Activated naive CD4-positive, alpha-beta T cell treated with anti-CD3 and anti-CD28 coated beads for 36 hours (primary cell): ENCODE measurements at places on chromosomes 5 and 9. TPM values are rescaled to one million over a fixed set of nuclear protein-coding genes. Genes with fewer than 3 reads are reported as not detected.
A peak's percentile ranks its signal among the peaks of the same experiment; 100 is the strongest.

DNA sequence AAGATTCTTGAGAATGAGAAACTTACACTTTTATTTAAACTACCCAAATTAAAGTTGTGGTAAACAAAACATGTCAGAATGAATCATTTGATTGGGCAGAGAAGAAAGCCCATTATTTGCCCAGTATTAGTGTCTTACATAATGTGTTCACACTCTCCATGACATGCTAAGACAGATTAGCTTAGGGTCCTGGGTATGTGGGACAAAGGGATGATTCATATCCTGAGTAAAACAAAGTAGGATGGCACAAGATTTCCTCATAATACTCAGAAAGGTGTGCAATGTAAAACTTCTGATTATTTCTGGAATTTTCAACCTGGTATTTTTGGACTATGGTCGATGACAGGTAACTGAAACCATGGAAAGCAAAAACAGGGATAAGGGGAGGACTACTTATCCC is 183.9 kb upstream of the POU5F2 start:
- H3K27me3 ChIP-seq, result no peaks in the 10 kb centered on the region
- H3K36me3 ChIP-seq, result peaks cover 4% of the 10 kb centered on the region
- H3K4me1 ChIP-seq, result no peaks in the 10 kb centered on the region
- no peak overlapping the region for H3K4me3 ChIP-seq
- no peak for DNase-seq
- H3K27ac ChIP-seq, result no peak overlapping the region

DNA sequence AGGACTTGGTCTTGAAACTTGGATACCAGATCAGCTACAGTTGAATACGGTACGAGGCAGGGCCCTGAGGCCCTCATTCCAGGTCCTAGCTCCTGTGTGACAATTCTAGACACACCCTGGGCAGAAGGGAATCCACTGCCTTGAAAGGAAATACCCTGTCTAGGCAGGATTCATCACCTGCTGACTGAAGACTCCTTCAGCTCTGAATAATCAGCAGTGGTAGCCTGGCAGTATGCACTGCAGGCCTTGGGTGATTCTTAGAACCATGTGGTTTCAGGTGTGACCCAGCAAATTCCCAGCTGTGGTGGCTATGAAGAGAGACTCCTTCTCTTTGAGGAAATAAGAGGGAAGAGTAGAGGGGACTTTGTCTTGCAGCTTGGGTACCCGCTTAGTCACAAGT is 17.2 kb upstream of the EFNA5 start:
- H3K4me3 ChIP-seq, result no peak overlapping the region
- H3K27ac ChIP-seq, result no peak overlapping the region
- DNase-seq, result no peak
- peaks cover 6% of the 10 kb centered on the region for H3K27me3 ChIP-seq
- H3K36me3 ChIP-seq, result no peaks in the 10 kb centered on the region

DNA sequence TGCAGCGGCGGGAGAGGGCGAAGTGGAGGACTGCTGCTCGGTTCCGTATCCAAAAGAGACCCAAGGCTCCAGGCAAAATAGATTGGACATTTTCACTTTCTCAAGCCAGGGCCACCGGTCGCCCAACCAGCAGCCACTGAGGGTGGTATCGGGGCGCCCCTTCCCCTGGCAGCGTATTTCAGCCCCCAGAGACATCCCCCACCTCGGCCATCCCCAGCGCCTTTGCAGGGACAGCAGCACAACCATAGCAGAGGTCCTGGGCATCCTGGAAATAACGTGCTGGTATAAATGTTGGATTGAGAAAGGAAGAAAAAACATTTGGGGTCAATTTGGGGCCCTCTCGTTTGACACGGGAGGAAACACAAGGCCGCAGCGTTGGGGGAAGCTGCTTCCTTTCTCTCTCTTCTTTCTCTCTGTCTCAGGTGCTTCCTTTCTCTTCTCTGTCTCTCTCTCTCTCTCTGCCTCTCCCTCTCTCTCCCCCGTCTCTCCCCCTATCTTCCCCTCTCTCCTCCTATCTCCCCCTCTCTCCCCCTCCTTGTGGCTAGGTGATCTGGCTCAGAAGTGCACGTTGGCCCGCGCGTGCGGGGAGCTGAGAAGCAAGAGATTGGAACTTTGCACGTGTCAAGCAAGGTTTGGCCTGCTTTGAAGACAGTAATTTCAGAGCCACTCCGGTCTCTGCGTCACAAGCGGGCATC is 624 bp upstream of the RETREG1 start:
- no peak overlapping the region for H3K4me3 ChIP-seq
- peaks cover 11% of the 10 kb centered on the region for H3K36me3 ChIP-seq
- no peaks in the 10 kb centered on the region for H3K27me3 ChIP-seq

GRCh38 chr5:81420039-81420667 is 26.2 kb upstream of the ACOT12 start:
- no peaks in the 10 kb centered on the region for H3K36me3 ChIP-seq
- H3K27ac ChIP-seq, result no peak overlapping the region
- H3K4me3 ChIP-seq, result no peak overlapping the region
- H3K27me3 ChIP-seq, result no peaks in the 10 kb centered on the region
- peaks cover 13% of the 10 kb centered on the region for H3K4me1 ChIP-seq

DNA sequence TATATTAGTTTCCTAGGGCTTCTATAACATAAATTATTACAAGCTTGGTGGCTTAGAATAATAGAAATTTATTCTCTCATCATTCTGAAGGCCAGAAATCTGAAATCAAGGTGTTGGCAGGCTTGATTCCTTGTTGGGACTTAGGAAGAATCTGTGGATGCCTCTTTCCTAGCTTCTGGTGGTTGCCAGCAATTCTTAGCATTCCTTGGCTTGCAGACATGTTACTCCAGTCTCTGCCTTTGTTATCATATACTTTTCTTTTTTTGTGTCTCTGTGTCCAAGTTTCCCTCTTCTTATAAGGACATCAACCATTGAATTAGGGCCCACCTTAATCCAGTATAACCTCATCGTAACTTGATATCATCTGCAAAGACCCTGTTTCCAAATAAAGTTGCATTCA is 31.4 kb downstream of the CTNNA1 start:
- DNase-seq, result no peak
- H3K4me1 ChIP-seq, result no peaks in the 10 kb centered on the region
- no peak overlapping the region for H3K27ac ChIP-seq
- H3K36me3 ChIP-seq, result no peaks in the 10 kb centered on the region
- peaks cover 29% of the 10 kb centered on the region for H3K27me3 ChIP-seq

DNA sequence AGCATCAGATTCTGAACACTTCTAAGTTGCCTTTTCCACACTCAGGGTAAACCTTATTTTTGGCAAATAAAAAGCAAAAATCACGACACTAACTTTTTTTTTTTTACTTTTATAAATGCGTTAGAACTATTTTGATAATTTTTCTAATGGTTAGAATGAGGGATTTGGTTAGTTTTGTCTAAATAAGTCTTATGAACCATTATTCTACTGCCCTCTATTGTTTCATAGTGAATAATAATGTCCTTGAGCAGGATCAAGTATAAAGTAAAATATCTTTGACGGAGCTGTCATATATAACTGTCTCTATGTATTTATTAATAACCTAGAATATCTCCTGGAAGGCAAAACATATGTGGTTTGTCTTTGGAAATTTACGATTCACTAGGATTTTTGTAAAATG is 631.8 kb downstream of the GABRG2 start:
- H3K27ac ChIP-seq, result no peak overlapping the region
- H3K4me1 ChIP-seq, result no peaks in the 10 kb centered on the region
- H3K4me3 ChIP-seq, result no peak overlapping the region
- no peaks in the 10 kb centered on the region for H3K27me3 ChIP-seq

DNA sequence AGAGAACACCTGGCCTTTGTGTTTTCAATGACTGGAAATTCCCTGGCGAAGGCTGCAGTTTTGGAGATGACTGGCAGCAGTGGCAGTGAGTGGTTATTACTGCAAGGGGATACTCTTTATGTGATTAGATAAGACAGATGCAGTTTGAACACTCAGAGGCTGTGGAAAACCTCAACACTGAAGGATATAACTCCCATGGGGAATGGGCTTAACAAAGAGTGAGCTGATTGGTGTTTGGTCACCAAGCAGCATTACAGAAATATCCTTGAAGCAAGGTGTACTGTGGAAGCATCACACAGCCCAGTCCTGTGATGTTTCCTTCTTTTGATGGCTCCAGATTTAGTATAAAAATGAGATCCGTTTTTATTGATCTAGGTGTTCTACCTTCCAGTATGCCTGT is 490.7 kb upstream of the PTPRD start:
- no peaks in the 10 kb centered on the region for H3K4me1 ChIP-seq
- H3K36me3 ChIP-seq, result no peaks in the 10 kb centered on the region
- no peak overlapping the region for H3K27ac ChIP-seq
- H3K4me3 ChIP-seq, result no peak overlapping the region
- DNase-seq, result no peak
- no peaks in the 10 kb centered on the region for H3K27me3 ChIP-seq

DNA sequence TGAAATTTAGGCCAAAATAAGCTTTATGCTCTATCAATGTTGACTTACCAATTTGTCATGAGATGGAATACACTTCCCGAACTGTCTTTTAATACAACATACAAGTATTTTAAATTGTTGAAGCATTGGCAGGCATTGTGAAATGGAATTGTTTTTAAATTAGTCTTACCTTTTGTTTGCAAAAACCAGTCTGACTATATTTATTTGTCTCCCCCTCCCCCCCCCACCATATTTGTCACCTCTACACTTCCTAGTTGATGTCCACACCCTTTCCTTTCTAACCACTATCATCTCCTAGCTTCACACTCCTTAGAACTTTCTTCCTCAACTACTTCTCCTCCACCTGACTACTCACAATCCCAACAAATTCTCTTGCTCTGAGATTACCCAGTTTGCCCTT is 40.9 kb downstream of the FAF2 start:
- DNase-seq, result no peak
- peaks cover 30% of the 10 kb centered on the region for H3K36me3 ChIP-seq
- no peaks in the 10 kb centered on the region for H3K27me3 ChIP-seq
- peaks cover 27% of the 10 kb centered on the region for H3K4me1 ChIP-seq
- H3K27ac ChIP-seq, result no peak overlapping the region
- no peak overlapping the region for H3K4me3 ChIP-seq

- peaks cover 18% of the 10 kb centered on the region for H3K36me3 ChIP-seq
- peaks cover 7% of the 10 kb centered on the region for H3K27me3 ChIP-seq
- H3K27ac ChIP-seq, result peak within 1 kb of the TSS; percentile 79
- peak; percentile 58 for DNase-seq
Measured at GRCh38 chr5:154190595-154191304, at the start of gene GALNT10. GALNT10 (plus strand) TSS chr5:154190733; CDS start chr5:154190867, 134 bp downstream.

- peak overlapping the region; percentile 25 for H3K27ac ChIP-seq
- H3K4me3 ChIP-seq, result no peak overlapping the region
- H3K27me3 ChIP-seq, result no peaks in the 10 kb centered on the region
- H3K4me1 ChIP-seq, result peaks cover 19% of the 10 kb centered on the region
Measured at GRCh38 chr5:55364537-55365055, 56.8 kb downstream of the MTREX start.

- H3K27ac ChIP-seq, result peak overlapping the region; percentile 92
- H3K4me1 ChIP-seq, result peaks cover 91% of the 10 kb centered on the region
- peak; percentile 84 for DNase-seq
Measured at GRCh38 chr5:134103998-134104654, 10.4 kb upstream of the TCF7 start.

GRCh38 chr9:137876781-137877386 is 698 bp upstream of the CACNA1B start:
- no peak overlapping the region for H3K27ac ChIP-seq
- peaks cover 37% of the 10 kb centered on the region for H3K27me3 ChIP-seq
- no peaks in the 10 kb centered on the region for H3K36me3 ChIP-seq
- H3K4me1 ChIP-seq, result peaks cover 3% of the 10 kb centered on the region
- H3K4me3 ChIP-seq, result no peak overlapping the region

GRCh38 chr9:96766199-96766598 is 11.7 kb downstream of the ZNF510 start:
- no peaks in the 10 kb centered on the region for H3K27me3 ChIP-seq
- no peak for DNase-seq
- H3K36me3 ChIP-seq, result peaks cover 92% of the 10 kb centered on the region
- no peak overlapping the region for H3K27ac ChIP-seq
- no peak overlapping the region for H3K4me3 ChIP-seq
- H3K4me1 ChIP-seq, result no peaks in the 10 kb centered on the region

MLANA gene
- not detected for total RNA-seq

C9orf50 gene
- total RNA-seq, result not detected

GGTA1 gene
- not detected for total RNA-seq

IFNK gene
- total RNA-seq, result not detected

SARDH gene
- 7.7 TPM for total RNA-seq

EGFL7 gene
- 0.52 TPM for total RNA-seq

AMBP gene
- not detected for total RNA-seq

CMYA5 gene
- 0.05 TPM for total RNA-seq

SLCO6A1 gene
- total RNA-seq, result not detected

NR2F1-AS1 gene
- total RNA-seq, result not detected

ADAMTS2 gene
- total RNA-seq, result not detected

CARD9 gene
- total RNA-seq, result 0.22 TPM
